ENCODE measurements at places on chromosomes 2 and 18.

GRCh38 chr18:79595876-79596374 lies 83.7 kb upstream of the CTDP1 start:
- no peaks in the 10 kb centered on the region for H3K4me1 ChIP-seq
- H3K27me3 ChIP-seq: peaks cover 2% of the 10 kb centered on the region
- no peak overlapping the region for H3K27ac ChIP-seq
- no peak overlapping the region for H3K4me3 ChIP-seq
- no peak for DNase-seq

DNA sequence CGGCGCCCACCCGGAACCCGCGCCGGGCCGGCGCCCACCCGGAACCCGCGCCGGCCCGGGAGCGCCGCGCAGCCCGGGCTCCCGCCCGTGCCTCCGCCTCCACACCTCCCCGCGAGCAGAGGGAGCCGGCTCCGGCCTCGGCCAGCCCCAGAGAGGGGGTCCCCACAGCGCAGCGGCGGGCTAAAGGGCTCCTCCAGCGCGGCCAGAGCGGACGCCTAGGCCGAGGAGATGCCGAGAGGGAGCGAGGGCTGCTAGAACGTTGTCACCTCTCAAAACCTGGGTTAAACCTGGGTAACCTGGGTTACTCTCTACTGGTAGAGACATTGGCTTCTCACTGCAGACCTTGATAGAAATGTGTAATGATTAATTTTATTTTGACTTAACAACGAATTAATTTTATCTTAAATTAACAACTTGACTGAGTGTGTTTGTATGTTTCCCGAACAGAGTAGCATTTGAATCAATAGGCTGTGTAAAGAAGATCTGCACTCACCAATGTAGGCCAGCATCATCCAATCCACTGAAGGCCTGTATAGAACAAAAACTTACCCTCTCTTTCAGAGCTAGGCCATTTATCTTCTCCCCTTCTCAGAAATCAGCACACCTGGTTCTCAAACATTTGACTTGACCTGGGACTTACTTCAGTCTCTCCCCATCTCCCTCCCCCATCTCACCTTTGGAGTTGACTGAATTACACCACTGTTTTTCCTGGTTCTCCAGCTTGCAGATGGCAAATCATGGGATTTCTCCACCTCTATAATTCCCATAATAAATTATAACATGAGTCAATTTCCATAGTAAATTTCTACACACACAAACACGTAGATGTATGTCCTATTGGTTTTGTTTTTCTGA lies 242.7 kb downstream of the ASXL3 start:
- H3K27me3 ChIP-seq: no peaks in the 10 kb centered on the region
- H3K27ac ChIP-seq: no peak overlapping the region
- H3K36me3 ChIP-seq: no peaks in the 10 kb centered on the region

DNA sequence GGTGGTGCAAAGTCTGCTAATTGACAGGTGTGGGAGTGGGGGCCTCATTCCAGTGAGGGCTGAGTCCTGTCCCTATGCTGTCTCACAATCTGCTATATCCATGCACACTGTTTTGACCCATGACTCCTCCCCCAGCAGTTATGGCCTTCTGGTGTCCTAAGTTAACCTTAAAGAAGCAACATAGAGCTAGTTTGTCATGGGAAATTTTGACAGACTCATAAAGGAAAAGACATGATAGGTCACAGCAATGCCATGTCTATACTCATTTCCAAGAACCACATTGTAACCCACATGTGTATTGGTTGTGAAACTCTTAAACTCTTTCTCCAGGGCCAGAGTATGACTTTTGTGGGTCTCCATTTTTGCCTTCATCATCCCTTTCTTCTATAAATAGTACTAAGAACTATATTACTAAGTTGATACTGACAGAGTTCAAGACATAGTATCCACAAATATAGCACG lies 78.2 kb upstream of the SLC1A4 start:
- H3K27ac ChIP-seq: no peak overlapping the region
- H3K27me3 ChIP-seq: no peaks in the 10 kb centered on the region
- H3K4me1 ChIP-seq: no peaks in the 10 kb centered on the region
- DNase-seq: no peak
- H3K36me3 ChIP-seq: no peaks in the 10 kb centered on the region

DNA sequence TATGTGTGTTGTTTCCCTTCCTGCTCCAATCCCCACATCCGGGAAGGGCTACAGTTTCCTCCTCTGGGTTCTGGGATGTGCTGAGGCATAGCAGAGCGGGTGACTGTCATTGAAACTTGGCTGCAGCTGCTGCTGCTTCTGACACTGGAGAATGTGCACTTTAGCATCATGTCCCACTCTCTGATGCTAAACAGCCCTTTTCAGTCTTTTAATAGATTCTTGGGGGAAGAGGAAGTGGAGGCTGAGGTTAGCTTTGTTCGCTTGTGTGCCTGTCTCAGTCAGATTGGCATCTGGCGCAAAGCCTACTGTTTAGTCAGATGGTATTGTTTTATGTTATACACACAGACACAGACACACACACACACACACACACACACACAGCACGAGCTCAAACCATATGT lies 136.5 kb upstream of the RND3 start:
- no peaks in the 10 kb centered on the region for H3K27me3 ChIP-seq
- peak overlapping the region; percentile 32 for H3K27ac ChIP-seq
- no peaks in the 10 kb centered on the region for H3K4me1 ChIP-seq
- H3K4me3 ChIP-seq: no peak overlapping the region

DNA sequence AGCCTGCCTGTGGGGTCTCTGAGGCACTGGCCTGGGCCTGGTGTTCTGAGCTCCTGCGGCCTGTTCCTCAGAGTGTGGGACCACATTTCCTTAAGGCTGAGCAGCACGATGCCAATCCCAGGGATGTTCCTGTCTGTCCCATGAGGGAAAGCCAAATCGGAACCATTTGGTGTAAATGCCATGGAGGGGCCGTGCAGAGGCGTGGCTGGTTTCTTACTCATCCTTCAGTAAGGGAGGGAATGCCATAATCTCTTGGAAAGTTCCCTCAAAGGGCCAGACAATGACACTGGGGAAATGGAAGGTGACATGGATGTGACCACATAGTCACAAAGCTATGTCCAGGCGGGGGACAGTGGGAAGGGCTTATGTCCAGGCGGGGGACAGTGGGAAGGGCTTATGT lies 14.4 kb upstream of the PTMA start:
- DNase-seq: peak; percentile 62
- peaks cover 2% of the 10 kb centered on the region for H3K4me1 ChIP-seq
- no peaks in the 10 kb centered on the region for H3K27me3 ChIP-seq
- H3K27ac ChIP-seq: no peak overlapping the region
- no peaks in the 10 kb centered on the region for H3K36me3 ChIP-seq
- H3K4me3 ChIP-seq: no peak overlapping the region

DNA sequence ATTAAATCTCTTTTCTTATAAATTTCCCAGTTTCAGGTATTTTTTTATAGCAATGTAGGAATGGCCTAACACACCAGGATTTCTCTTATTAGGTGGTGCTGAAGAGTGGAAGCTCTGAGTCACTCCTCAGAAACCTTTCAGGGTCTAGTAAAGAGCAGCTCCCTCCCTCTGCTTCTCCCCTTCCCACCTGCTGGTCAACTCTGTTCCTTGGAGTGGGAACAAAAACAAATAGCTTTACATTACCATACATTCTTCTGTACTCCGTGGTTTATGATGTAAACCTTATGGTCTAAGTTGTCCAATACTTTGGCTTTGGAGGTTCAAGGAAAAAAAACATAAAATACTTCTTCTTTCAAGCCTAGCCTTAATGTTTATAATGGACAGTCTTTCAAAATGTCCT lies 2.7 kb upstream of the IL1R1 start:
- H3K36me3 ChIP-seq: peaks cover 4% of the 10 kb centered on the region
- peaks cover 19% of the 10 kb centered on the region for H3K4me1 ChIP-seq
- no peaks in the 10 kb centered on the region for H3K27me3 ChIP-seq
- DNase-seq: no peak

DNA sequence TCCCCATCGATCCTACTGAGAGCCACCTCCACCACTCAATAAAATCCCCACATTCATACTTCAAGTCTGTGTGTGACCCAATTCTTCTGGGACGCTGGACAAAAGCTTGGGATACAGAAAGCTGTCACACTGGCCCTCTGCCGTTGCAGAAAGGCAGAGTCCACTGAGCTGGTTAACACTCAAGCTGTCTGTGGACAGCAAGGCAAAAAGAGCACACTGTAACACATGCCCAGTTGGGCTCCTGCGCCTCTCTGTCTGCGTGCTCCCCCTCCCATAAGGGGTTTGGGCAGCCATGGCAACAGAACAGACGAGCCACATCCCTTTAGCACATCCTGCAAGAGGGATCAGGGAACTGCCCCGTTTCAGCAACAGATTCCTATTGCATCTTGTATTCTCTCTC lies 106.9 kb upstream of the RGPD4 start:
- H3K4me1 ChIP-seq: no peaks in the 10 kb centered on the region
- no peaks in the 10 kb centered on the region for H3K36me3 ChIP-seq
- H3K4me3 ChIP-seq: no peak overlapping the region
- no peaks in the 10 kb centered on the region for H3K27me3 ChIP-seq

DNA sequence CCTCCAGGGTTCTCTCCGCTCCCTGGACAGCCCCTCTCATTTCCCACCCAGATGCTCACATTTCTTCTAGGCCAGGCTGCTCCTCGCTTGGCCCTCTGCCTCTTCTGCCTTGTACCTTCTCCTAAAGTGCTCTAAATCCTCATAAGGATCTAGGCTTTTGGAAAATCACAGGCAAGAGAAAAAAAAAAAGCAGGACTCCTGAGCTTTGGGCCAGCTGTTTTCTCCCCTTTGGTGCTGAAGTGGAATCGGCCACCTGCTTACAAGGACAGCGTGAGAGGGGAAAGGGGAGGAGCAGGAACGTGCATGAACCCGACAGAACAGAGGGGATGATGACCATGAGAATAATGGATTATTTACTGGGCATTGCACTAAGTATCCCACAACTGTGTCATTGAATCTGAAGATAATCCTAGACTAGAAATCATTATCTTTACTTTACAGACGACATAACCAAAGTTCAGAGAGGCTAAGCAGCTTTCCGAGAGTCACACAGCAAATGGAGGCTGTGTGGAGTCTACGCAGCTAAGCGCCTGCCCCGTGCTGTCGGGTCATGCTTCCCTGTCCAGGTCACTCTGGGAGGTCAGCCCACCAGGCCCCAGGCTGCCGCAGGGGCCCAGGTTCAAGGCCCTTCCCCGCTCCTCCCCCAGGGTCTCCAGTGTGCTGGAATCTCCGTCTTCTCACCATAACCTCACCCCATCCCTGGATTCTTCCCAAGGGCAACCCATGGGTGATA lies 141.9 kb downstream of the PXDN start:
- DNase-seq: no peak
- no peak overlapping the region for H3K4me3 ChIP-seq
- H3K27me3 ChIP-seq: no peaks in the 10 kb centered on the region
- no peaks in the 10 kb centered on the region for H3K36me3 ChIP-seq

DNA sequence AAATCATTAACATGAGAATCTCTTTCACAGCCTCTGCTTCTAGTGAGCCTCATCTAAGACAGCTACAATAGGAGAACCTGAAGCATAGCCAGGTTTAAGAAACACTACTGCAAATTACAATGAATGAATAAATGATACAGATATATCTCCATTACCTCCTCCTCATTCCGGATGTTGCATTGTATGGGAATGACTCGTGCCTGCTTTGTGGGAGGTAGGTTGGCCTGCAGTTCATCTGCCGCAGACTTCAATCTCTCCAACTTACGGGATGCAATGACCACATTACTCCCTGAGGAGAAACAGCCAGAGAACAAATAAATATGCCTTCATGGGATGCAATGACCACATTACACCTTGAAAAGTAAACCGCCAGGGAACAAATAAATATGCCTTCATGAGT lies 15.4 kb downstream of the PECR start:
- H3K4me1 ChIP-seq: no peaks in the 10 kb centered on the region
- H3K27ac ChIP-seq: no peak overlapping the region
- no peak for DNase-seq

DNA sequence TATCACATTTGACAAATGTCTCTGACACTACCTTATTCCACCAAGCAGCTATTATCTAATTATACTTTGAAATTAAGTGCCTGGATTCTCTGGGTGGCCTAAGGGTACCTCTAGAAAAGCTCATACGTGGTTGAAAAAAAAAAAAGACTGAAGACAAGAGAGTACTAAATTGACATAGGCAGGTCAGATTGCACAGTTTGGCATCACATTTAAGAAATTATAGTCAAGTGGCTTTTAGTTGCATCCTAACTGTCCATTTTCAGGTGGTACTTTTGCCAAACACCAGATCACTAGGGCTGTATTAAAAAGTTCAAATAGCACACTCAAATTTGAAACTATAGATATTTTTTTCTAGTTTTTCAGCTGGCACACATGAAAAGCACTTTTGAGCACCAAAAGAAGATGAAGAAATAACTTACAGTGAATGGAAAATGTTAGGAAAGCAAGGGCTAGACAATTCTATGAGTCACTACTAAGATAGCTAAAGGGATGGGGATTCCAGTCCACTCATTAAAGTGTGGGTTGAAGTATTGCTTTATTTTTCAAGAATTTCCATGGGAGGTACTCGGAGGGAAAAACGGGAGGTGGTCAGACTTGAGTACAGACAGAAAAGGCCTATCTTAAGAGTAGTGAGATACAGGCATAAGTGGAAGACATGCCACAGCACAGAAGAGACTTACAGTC lies 106.5 kb upstream of the COL5A2 start:
- H3K4me1 ChIP-seq: no peaks in the 10 kb centered on the region
- no peaks in the 10 kb centered on the region for H3K27me3 ChIP-seq
- DNase-seq: peak; percentile 49
- peak overlapping the region; percentile 34 for H3K27ac ChIP-seq
- no peaks in the 10 kb centered on the region for H3K36me3 ChIP-seq

DNA sequence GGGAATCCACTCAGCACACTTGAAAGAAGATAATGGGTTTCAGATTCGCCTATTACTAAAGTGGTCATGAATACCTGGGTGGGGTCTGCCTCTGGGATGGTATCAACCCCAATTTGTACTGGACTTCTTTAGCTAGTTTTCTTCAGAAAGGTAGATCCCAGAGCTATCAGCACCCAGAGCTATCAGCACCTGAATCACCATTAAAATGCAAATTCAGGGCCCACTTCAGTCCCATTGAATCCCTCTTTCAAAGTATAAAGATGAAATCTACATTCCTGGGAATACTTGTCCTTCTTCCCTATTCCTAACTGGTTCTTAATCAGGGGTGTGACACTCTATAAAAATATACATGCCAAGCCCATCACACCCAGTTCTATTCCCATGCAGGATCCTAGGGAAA lies 914.3 kb downstream of the DCC start:
- H3K4me3 ChIP-seq: no peak overlapping the region
- no peak overlapping the region for H3K27ac ChIP-seq
- no peaks in the 10 kb centered on the region for H3K27me3 ChIP-seq
- DNase-seq: no peak

- H3K27me3 ChIP-seq: no peaks in the 10 kb centered on the region
- H3K36me3 ChIP-seq: peaks cover 40% of the 10 kb centered on the region
- peak; percentile 90 for DNase-seq
- H3K4me3 ChIP-seq: no peak overlapping the region
Observed at GRCh38 chr2:46984642-46985476, 69.3 kb upstream of the MCFD2 start.

- H3K4me3 ChIP-seq: no peak overlapping the region
- H3K27me3 ChIP-seq: peaks cover 57% of the 10 kb centered on the region
- H3K36me3 ChIP-seq: no peaks in the 10 kb centered on the region
- no peak for DNase-seq
- peaks cover 17% of the 10 kb centered on the region for H3K4me1 ChIP-seq
- H3K27ac ChIP-seq: no peak overlapping the region
Observed at GRCh38 chr2:27265536-27265870, 2.7 kb upstream of the SLC30A3 start.

All from trophoblast cell (in vitro differentiated cells and primary cell).